ENCODE measurements at places on chromosomes 2 and 18.

DNA sequence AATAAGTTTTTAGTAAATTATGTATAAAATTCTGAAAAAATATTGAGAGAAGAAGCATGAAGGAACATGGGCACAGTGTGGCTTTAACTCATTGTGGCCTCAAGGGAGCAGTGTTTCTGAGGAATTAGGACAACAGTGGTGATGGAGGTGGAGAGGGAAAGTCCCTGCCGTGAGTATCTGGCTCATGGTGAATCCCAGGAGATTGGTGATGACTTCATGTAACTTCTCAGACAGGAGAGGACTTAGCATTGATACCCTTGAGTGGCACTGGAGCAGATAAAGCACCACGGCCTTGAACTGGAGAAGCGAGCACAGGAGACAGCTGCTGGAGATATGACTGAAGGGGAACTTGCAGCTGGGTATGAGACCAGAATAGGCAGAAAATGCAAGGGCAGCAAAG is 35.0 kb upstream of the LRP1B start:
- no peak for DNase-seq

- DNase-seq = no peak
These were observed 86.3 kb downstream of the ALPK2 start for GRCh38 chr18:58542426-58543159.

DNA sequence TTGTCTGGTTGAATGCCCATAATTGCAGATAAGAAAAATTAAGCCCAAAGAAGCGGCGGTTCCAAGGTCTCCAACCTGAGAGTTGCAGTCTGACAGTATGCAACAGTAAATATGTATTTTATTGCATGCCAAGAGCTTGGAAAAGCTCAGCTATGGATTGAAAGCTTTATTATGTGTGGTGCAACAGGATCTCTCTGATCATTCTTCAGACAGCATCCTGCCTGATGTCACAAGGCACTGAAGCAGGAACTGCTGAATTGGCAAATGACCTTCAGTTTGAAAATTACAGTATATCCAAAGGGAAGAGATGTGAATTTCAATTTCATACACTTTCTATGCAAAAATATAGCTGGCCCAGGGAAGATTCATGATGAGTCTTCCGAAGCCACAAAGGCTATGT is 42.5 kb downstream of the DOCK10 start:
- DNase-seq = no peak

DNA sequence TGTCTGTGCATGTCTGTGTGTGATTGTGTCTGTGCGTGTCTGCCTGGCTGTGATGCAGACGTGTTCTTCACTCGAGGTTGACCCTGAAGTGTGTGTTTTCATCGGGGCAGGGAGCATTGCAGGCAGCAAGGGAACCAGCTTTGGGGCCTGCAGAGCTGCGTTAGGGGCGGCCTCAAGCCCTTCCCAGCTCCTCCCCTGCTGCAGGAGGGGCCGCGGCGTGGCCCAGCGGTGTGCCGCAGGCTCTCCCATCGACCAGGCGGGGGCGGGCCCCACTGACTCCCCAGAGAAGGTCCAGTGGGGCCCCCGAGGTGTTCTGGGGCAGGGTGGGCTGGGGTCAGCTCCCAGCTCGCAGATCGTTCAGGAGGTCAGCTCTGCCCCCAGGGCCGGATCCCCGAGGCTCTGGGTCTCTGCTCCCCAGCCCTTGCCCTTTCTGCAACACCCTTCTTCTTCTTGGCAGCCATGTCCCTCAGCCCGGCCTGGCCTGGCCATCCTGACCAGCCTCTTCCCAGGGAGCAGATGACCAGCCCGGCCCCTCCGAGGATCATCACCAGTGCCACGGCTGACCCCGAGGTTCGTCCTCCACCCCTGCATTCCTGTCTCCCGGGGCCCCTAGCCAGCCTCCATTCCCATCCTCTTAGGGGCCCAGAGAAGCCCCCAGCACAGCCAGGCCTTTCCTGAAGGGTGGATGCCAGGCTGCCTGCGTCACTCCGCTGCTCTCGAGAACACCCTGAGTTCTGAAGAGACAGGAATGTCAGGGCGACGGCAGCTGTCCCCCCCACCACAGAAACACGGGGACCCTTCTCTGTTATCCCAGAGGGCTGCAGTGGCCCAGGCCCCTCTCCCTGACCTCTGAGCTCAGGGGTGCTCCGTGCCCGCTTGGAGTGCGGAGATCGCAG is 11.1 kb upstream of the KLHL30 start:
- DNase-seq = no peak

GRCh38 chr2:10638093-10638492 is 51.7 kb downstream of the NOL10 start:
- no peak for DNase-seq

DNA sequence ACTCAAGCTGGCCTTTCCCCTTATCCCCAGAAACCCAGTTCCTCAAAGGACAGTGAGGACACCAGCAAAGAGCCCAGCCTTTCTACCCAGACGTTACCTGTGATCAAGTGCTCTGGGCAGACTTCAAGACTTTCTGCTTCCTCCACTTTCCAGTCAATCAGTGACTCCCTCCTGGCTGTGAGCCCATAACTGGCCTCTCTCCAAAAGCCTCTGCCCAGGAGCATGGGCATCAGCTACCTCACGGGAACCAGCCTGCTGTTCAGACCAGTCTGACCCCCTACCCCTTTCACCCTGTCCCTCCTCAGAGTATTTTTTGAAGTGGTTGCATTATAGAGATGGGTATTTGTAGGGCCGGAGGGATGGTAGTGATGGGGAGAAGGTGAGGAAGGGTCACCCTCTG is 27.7 kb upstream of the CYP27A1 start:
- DNase-seq = no peak

- no peak for DNase-seq
These were observed 117.6 kb downstream of the METTL8 start for GRCh38 chr2:171316220-171316619.

DNA sequence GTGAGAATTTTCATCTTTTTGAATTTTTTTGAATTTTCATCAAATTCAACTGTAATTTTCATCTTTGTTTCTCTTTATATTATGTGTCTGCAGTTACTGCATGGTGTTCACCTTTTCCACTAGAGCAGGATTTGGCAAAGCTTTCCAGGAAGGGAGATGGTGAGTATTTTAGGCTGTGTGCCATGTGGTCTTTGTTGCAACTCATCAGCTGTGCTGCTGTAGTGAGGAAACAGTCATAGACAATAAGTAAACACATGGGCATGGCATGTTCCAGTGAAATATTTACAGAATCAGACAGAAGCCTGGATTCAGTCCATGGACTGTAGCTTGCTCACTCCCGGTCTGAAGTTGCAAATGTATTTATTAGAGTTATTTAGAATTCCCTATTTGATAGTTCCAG is 120.4 kb downstream of the DCDC2C start:
- no peak for DNase-seq

DNA sequence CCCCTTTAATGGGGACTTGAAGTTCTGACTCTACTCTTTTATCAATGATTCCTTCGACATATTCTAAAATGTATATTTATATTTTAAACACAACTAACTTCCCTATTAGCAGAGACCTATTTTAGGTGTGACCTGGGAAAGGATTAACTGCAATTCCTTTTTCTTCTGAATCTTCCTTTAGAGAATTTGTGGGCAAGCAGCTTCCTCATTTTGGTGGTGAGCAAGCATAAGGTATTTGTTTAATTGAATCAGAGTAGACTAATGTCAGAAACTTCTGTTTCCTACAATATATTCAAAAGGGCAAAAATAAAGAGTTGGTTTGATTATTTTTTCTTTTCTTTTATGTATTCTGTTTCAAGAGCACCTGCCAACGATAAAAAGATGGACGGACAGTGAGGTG is 237.0 kb downstream of the IKZF2 start:
- DNase-seq = no peak

- no peak for DNase-seq
These were observed 79.2 kb upstream of the PXDN start for GRCh38 chr2:1823187-1824169.

DNA sequence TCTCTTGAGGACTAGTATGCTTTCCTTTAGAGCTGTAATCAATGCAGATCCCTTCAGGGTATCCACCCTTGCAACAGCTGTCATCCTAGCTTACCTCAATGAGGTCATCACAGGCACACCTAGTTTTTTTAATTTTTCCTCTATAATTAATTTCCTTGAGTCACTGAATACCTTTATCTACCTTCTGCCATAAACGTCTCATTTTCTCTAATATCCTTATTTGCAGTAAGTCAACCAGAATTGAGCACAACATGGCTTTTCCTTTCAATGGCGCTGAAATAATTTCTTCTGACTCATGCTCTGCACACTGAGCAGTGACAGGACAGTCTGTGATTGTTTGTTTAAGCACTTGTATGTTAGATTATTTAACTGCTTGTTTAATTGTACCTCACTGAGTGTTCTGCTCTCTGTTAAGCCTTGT is 49.4 kb downstream of the ETAA1 start:
- peak; percentile 52 for DNase-seq
